HEK293T (cell line): ENCODE measurements at places on chromosomes 1 and 21.

DNA sequence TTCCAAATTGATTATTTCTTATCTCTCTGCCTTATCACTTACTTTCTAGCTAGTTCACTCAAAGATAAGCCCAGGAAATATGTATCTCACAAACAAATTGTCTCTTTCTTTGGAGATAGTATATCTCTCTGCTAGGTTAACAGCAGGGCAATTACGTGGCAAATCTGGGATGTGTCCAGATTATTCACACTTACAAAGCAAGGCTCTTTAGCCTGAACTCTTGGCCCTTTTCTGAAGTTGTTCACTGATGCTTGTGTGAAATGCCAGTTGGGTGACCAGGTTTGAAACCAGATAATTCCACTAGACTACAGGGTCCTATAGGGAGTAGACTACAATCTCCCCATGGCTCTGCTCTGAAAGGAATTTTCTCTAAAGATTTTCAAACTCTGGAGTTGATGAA is 30.8 kb upstream of the FAM78B start:
- no peak for DNase-seq

DNA sequence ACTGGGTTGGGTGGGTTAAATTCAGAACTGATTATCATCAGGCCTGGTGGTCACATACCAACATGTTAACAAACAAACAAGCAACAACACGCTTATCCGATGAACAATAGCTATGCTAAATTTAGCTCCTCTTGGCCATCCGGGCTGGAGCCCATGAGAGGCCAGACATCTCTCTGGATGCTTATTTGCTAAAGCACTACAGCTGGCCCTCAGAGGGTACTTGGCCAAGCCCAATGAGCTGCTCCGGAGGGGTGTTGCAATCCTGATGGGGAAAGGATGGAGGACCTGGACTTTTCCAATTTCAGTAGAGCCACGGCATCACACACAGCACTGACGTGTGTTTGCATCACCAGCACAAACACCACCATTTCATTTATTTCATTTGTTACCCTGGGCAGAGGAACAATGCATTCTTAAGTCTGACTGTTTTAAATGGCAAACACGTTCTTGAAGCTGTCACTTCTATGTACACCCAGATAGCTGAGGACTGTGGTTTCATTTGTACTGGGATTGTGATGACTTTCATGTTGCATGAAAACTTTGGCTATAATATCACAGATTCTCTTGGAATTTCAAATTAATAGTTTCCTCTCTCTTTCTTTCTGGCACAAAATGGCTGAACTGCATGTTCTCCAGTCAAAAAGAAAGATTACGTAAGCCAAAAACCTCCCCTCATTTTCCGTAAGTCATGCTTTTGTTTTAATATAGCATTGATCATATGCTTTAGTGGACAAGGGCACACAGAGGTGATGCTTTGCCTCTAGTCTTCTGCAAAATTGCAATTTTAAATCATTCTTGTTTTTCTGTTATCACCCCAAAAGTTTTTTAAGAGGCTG is 359.8 kb upstream of the KAZN start:
- DNase-seq: no peak

GRCh38 chr1:160006312-160006940 is 25.4 kb downstream of the PIGM start:
- DNase-seq: peak; percentile 87

DNA sequence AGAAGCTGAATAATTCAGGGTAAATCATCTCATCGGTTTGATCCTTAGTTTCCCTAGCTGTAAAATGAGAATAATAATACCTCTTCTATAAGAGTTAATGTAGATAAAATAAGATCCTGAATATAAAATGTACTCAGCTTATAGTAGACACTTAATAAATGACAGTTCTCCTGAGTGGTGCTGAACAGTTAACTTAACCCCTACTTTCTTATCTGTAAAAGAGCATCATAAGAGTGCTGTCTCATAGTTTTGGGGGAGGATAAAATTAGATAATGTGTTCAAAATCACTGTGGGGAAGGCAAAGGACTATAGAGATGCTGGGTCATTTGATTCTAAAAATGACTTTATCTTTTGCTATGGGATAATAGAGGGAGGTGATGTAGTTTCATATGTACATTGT is 593 bp downstream of the C8A start:
- DNase-seq: no peak

DNA sequence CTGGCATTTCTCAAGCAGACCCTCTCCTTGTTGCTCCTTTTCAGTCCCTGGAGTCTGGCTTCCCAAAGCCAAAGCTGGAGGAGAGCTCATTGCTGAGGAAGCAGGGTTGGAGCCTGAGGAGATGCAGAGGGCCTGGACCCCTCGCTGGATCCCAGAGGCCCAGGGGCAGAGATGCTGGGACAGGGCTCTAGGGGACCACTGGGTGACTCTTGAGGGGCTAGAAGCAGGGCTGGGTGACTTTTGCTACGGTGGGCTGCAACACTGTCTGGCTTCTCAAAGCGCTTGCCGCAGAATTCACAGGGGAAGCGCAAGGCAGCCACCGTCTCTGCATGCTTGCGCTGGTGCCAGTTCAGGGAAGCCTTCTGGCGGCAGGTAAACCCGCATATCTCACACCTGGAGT is 8.8 kb downstream of the ZNF692 start:
- no peak for DNase-seq

DNA sequence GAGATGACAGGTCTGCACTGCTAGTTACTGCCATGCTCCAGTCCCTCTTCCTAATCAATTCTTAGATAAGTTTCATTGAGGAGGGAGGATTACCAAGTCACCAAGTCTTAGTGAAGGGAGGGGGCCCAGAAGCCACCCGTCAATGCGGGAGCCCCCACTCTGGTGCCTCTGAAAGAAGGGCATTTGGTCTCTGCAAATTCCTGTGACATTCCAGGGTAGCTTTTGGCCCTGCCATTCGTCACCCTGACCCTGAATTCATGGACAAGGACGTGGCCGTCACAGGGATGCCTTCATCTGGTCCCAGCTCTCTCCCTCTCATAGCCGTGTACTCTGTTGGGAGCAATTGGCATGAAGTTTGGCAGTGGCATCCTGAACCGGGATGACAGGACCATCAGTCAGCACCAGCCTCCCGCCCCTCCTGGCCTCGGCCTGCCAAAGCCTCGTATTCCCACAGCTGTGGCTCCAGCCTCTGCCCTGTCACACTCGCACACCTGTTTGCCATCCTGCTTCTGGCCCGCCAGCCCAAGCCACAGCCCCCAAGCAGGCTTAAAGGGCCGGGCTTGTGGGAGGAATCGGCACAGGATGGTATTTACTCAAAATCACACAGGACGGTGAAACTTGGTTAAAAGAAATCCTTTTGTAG is 150.7 kb downstream of the CLIC6 start:
- DNase-seq: no peak

GRCh38 chr1:65581119-65581518 is 160.7 kb downstream of the LEPR start:
- DNase-seq: no peak

DNA sequence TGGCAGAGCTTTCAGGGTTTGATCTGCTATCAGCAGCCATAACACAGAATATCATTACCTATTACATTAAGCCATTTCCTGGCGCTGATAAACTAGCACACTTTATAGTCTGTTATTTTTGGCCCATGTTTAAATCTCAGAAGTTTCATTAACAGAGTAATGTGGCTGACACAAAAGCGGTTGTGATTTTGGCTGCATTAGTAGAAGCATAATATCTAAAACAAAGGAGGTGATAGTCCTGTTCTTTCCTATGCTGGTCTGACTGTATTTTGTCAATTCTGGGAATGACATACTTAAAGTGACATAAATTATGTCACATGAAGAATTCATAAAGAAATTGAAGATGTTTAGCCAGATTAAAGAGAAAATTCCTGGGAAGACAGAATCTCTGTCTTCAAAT is 151.3 kb upstream of the KCND3 start:
- DNase-seq: no peak

GRCh38 chr1:66335859-66336640 is 197.9 kb upstream of the SGIP1 start:
- DNase-seq: no peak

DNA sequence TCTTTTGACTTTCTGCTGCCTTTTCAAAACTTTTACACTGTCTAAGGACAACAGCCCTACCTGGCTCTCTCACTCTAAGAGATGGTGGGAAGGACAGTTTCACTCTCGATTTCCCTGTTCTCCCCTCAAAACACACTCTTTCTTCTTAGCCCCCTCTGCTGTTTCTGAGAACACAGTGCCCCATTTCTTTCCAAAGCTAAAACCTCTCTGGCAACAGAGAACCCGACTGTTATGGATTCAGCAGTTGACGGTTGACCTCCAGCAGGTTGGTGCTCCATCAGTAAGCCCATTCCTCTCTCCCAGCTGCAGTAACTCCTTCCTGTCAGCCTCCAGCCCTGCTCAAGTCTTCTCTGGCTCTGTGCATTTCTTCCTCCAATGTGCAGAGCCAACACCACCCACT is 88.2 kb upstream of the ABCD3 start:
- DNase-seq: no peak

DNA sequence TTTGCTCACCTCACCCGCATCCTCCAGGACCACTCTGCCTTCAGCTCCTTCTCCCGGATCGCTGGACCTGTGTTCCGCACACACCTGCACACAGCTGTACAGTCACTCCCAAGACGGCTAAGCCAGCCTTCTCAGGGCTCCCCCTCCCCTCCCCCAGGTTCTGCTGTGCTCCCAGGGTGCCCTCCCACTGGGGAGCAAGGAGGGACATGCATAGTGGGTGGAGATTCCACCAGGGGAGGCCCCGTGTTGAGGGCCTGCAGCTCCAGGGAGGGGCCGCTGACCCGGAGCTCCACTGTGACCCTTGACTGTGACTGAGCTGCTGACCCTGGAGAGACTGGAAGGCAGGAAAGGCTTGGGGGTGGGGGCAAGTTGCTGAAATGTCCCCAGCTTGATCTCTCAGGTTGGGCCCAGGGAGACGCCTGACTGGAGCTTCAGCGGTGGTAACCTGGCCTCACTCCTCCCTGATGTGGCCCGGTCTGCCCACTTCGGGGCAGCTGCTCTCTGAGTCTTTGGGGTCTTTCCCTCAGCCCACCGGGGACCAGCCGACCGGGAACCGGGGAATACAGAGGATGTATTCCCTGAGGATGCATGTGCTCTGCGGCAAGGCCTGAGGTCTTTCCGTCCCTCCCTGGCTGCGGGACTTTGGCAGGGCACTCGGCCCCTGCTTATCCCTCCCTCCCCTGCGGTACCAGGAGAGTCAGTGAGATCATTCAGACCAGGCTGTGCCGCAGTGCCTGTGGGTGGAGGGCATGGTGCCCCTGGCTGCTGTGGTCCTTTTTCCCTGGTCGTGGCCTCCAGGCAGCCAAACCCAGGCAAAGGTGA is 28.6 kb upstream of the PLCH2 start:
- DNase-seq: no peak
